ENCODE measurements at places on chromosomes 16 and 17. TPM values are rescaled to one million over a fixed set of nuclear protein-coding genes. Genes with fewer than 3 reads are reported as not detected.

DNA sequence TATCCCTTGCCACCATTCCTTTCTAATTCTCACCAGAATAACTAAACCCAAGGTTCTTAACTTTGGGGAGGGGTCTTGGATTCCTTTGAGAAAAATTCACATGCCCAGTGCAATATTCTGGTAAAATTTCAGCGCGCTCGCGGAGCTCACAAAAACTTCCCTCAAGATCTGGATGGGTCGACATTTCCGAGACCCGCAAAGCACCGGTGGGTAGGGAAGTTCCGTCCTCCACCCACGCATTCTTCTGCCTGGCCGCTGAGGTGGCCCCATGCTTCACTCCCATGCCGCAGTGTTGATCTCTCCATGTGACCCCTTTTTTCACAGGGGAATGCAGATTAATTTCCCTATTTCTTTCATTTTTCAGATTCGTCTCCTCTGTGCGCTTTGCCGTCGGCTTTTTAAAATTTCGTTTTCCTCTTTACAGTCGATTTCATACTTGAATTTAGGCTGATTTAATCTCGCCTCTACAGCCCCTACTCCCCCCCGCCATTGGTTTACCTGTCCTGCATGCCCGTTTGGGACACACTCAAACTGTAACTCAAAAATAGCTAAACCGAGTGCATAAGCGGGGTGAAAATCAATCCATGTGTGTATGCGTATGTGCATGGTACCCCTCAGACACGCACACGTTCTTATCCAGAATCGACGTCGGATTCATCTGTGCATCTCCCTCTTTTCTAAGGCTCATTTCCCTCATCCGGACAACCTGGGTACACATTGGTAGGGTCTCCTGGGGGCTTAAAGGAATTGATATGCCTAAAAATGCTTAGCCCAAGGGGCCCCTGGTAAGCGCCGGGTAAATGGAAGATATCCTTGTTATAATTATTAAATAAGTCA is 1.4 kb upstream of the SP6 start:
- no peak for DNase-seq

- no peak for DNase-seq
Measured at GRCh38 chr16:57023541-57024249, 34.3 kb downstream of the NLRC5 start.

Gene HEATR9
- not detected for total RNA-seq

Gene SLFN14
- not detected for total RNA-seq

Data from Right ventricle myocardium superior (tissue), 1 donor.